ENCODE measurements at places on chromosomes 7 and 10.

GRCh38 chr10:13788711-13789447 is 202.1 kb downstream of the PRPF18 start:
- no peak for DNase-seq

- DNase-seq: no peak
These were observed 90.9 kb upstream of the CHST15 start for GRCh38 chr10:124184208-124184830.

DNA sequence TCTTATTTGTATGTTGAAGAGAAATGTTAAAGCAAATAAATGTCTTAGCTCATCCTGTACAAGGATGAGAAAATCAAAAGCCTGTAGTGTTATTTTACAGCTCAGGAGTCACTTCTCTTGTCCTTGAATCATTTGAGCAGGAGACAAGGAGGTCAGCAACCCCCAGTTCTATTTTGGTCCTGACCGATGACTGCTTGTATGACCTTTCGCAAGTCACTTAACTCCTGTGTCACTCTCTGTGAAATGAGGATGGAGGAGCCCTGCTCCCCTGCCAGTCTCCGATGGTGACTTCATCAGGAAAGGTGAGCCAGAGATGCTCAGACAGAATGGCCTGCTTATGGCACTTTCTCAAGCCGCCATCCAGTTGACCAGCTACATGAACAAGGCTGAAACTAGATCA is 101.0 kb downstream of the CELF2 start:
- DNase-seq: no peak

DNA sequence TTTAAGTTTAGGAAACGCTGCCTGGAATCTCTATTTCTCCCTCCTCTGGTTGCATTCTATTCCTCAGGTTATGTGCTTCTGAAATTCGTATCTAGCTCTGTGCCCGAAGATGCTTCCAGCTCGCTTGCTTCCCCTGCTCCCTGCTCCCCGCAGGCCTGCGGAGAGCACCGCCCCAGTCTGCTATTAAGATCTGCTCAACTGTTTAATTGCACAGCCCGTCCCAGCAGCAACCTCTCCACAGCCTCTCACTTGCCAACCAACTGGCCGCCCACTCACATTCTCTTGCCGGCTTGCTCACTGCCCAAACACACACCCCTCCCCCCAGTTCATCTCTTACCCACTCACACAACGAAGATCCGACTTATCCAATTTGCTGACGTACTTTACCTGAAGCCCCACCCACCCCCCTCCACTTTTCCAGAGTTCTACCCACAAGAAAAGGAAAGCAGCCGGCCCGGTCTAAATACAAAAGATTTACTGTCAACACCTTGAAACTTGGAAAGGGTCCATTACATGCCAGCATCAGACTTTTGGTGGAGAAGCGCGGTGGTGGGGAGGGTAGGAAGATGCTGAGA is 167.3 kb upstream of the KLF14 start:
- DNase-seq: no peak

All from GM18507 (cell line).